Hematopoietic multipotent progenitor cell treated with erythropoietin and hydrocortisone succinate and interleukin-3 and kit ligand, for 6 days (in vitro differentiated cells): ENCODE measurements at places on chromosomes 6 and 20.

DNA sequence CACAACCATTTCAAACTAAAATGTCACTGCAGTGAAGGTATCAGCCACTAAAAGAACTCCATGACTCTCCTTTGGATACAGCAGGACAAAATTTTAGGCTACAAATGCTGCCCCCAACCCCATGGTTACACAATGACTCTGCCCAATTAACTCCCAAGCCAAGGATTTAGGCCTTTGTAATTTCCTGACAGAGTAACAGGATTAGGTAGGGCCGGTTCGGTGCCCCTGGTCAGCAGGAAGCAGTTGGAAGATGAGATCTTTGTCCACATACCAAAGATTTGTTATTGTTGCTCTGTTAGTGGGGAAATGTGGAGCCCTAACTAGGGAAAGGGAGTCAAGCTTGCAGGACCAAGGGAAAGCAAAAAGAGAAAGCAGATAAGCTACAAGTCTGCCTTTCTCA lies 26.7 kb upstream of the RIPK1 start:
- DNase-seq = no peak

- DNase-seq = peak; percentile 75
Observed at GRCh38 chr20:10476319-10476724, 41.2 kb downstream of the SLX4IP start.

- DNase-seq = no peak
Observed at GRCh38 chr6:25944688-25945574, 14.4 kb upstream of the SLC17A2 start.

DNA sequence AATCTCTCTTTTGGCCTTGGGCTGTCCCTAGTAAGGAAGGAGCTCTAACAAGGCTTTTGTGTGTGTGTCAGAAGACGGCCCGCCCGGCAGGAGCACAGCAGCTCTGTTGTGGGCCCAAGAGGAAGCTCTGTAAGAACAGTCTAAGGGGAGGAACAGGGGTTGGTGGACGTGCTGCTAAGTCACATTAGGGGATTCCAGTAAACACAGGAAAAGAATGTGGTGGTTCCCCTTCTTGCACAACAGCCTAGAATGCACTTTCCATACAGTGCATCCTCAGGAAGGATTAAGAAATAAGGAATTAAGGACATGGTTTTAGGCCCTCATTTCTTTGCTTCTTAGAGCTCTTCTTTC lies 114.5 kb downstream of the RNF144B start:
- DNase-seq = peak; percentile 30

GRCh38 chr6:52571099-52571755 lies 5.6 kb downstream of the TRAM2 start:
- no peak for DNase-seq

DNA sequence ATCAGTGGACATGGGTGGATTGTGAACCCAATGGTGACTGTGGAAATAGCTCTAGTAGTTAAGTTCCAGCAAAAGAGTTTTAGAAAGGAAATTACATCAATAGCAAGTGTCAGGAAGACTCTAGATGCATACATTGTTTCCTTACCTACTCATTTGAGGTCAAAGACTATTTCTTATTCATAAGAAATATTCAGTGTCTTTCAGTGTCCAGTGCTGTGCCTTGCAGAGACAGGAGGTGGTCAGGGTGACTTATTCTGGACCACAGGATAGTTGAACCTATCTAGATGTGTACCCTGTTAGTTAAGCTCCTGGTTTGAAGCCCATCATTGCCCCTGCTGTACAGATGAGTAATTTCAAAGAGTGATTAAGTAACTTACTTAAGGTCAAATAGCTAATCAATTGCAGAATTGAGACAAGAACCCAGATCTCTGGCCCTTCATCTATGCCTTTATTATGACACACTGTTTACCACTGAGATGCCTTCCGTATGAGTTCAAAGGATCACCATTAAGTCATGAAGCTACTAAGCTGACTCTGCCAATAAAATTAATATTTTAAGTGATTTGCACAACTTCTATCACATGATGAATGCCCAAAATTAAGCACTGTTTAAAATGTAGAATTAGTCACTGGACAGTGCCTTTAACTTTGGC lies 136.1 kb downstream of the PDSS2 start:
- no peak for DNase-seq

DNA sequence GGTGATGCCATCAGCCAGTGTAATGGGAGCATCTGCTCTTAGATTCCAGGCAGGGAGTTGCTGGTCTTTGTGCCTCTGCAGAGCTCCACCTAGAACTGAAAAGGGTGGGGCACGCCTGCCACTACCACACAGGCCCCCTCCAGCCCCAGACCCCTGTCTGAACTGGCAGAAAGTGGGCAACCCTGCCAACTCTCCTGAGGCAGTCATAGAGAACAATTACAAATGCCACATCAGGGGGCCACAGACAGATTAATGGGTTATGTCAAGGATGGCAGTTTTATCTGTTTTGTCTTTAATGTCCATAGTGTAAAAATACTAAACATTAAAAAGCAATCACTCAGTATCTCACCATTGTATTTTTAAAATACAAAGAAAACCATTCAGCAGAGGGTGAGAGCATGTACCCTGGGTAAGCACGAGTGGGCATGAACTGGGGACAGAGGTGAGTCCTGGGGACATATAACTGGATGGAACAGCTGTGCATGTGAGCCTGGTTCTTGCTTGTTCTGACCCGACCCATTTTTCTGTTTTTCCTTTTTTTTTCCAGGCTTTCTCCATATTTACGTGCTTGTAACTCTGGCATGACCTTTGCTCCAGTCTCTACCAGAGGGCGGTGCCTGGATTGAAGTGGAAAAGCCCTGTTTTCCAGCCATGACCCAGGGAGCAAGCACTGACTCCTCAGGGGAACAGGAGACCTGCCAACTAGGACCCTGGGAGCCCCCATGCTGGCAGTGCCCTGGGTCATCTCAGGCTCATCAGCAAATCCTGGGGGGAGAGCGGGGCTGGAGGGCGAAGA lies 8.2 kb downstream of the TRAF3IP2 start:
- DNase-seq = no peak

DNA sequence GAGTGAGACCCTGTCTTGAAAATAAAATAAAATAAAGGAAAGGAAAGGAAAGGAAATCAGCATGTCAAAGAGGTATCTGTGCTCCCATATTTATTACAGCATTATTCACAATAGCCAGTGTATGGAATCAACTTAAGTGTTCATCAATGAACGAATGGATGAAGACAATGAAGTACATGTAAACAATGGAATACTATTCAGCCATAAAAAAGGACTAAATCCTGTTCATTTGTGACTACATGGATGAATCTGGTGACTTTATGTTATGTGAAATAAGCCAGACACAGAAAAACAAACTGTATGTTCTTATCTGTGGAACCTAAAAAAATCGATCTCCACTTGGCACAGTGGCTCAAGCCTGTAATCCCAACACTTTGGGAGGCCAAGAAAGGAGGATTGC lies 28.0 kb upstream of the TOP1 start:
- DNase-seq = no peak

DNA sequence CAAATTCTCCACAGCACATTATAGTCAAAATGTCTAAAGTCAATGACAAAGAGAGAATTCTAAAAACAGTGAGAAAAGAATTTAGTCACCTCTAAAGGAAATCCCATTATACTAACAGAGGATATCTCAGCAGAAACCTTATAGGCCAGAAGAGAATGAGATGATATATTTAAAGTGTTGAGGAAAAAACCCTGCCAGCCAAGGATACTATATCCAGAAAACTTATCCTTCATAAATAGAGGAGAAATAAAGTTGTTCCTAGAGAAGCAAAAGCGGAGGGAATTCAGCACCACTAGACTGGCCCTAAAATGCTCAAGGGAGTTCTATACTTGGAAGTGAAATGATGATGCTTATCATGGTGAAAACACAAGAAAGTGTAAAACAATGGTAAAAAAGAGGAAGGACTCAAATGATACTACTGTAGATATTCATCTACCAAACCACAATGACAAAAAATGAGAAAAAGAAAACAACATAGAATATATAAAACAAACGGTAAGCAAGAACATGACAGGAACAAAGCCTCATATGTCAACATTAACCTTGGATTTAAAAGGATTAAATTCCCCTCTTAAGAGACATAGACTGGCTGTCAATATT lies 16.7 kb downstream of the GPRC6A start:
- peak; percentile 6 for DNase-seq

- DNase-seq = peak; percentile 55
Observed at GRCh38 chr20:32004963-32005362, 5.3 kb upstream of the CCM2L start.

GRCh38 chr6:26243132-26243531 lies 121.9 kb upstream of the BTN3A2 start:
- no peak for DNase-seq

DNA sequence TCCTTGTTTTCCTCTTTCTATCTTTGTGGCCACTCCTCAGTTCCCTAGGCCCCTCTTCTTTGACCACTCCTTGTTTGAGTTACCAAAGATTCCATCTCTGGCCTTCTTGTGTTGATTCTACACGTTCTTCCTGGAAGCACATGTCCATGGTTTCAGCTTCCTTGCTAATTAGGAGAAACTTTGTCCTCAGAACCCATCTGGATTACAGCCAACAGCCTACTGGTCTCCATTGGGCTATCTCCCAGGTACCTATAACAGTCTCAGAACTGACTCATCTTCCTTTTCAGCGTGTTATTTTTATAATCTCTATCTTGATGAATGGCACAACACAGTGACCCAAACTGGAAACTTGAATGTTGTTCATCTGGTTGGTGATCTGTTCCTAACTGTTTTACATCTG lies 17.5 kb downstream of the PTPRA start:
- DNase-seq = peak; percentile 53

DNA sequence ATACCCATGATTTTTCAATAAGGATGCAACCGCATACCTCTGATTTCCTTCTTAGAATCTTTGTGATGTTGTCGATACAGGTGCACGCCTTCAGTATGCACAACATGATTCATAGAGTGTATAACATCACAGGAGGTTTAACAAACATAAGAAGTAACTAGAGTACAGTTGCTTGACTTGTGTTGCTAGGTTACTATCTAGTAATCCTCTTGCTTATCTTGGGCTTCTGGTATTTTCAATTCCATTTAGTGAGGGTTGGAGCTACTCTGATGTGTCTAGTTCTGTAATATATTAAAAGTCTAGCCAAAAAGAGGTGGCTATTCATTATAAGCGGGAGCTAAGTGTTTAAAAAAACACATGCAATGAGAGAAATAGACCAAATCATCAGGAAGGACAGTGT lies 85.5 kb upstream of the TENT5A start:
- DNase-seq = peak; percentile 36

DNA sequence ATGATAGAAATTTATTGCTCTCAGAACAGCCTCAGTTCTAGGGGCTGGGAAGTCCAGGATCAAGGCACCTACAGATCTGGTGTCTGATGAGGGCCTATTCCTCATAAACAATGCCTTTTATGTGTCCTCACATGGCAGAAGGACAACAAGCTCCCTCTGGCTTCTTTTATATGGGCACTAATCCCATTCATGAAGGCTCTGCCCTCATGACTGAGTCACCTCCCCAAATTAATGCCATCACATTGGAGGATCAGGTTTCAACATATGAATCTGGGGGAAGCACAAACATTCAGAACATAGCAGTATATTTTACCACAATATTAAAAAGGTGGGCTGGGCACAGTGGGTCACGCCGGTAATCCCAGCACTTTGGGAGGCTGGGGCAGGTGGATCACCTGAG lies 58.5 kb upstream of the CCN6 start:
- DNase-seq = no peak

GRCh38 chr6:44470115-44470464 lies 82.6 kb downstream of the CDC5L start:
- no peak for DNase-seq

DNA sequence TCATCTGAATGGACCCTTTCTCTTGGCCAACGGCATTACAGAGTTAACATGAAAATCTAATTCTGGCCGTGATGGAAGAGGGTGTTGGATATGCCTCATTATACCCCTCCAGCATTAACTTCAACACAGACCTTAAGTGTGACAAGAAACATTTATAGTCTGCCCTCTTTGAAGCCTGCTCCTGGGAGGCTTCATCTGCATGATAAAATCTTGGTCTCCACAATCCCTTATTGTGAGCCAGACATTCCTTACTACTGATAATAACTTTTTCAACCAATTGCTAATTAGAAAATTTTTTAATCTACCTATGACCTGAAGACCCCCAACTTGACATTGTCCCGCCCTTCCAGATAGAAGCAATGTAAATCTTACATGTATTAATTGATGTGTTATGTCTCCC lies 9.3 kb upstream of the HBS1L start:
- no peak for DNase-seq

DNA sequence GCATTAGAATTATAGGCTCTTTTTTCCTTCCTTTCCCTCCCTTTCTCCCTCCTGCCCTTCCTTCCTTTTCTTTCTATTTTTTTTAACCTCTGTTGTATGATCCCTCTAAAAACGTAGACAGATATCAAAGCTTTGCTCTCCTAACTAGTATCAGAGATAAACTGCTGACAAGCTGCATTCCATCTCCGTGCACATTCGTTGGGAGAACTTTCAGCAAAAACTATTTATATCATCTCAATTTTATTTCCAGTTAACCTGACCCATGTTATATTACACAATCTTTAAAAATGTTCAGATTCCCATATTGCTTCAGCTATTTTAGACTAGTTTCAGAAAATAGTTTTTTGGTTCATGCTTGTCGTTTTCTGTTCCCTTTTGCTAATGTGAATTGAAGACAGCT lies 47.3 kb downstream of the RNF217 start:
- DNase-seq = no peak

GRCh38 chr6:107459283-107460082 lies at the start of gene PDSS2:
PDSS2 (minus strand) TSS chr6:107459564; CDS start chr6:107459285, 279 bp downstream.
- DNase-seq = peak; percentile 99

DNA sequence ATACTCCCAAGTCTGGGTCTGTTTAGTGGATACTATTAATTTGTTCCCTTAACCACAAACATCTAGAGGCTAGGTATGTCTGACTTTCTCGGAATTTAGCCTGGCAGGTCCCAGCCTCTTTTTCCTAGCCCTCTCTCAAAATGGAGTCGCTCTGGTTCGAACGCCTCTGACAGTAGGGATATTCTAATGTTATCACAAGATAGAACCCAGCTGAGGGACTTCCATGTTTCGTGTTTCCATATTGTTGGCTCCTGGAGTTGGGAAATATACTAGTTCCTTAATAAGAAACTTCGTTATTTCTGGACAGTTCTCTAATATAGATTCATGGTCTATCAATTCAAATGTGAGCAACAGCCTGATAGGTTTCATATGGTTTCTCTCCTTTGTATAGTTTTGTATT lies 16.4 kb downstream of the CYB5R4 start:
- no peak for DNase-seq

GRCh38 chr20:41984031-41984430 lies 365.9 kb upstream of the CHD6 start:
- no peak for DNase-seq

DNA sequence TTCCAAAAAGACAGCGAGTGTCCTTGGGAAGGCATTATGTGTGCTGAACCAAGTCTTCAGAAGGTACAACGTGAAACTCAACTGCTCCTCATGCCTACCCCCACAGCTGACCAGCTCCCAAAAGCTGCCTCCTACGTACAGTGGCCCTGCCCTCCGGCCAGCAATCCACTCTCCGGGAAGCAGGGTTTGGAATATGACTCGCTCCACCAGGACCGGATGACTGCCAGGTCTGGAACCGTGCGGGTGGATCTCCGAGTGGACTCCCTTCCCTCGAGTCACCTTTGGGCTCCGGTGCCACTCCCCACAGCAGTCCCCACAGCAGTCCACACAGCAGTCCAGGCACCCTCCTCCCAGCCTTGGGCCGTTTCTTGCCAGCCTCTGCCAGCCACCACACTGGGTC lies 4.3 kb downstream of the ZBTB46 start:
- DNase-seq = no peak

GRCh38 chr20:58752565-58752964 lies 60.0 kb downstream of the NPEPL1 start:
- no peak for DNase-seq
